H9 (cell line): ENCODE measurements at places on chromosomes 1 and 21.
A peak's percentile ranks its signal among the peaks of the same experiment; 100 is the strongest.

DNA sequence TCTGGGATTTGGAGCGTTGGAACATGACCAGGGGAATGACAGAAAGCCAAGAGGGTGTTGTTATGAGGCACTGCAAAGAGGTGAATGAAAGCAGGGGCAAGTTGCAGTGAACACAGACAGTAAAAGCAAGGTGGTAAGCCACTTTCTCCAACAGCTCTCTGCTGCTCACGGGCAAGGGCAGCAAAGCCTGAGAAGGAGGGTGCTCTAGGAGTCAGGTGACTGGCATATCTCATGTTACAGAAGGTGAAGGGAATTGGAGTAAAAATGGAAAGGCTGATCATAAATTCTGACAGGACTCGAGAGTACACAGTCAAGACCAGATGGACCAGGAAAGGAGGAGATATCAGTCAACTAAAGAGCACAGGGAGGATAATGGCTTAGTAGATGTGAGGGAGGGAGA lies 14.5 kb downstream of the VAV3 start:
- DNase-seq = no peak

DNA sequence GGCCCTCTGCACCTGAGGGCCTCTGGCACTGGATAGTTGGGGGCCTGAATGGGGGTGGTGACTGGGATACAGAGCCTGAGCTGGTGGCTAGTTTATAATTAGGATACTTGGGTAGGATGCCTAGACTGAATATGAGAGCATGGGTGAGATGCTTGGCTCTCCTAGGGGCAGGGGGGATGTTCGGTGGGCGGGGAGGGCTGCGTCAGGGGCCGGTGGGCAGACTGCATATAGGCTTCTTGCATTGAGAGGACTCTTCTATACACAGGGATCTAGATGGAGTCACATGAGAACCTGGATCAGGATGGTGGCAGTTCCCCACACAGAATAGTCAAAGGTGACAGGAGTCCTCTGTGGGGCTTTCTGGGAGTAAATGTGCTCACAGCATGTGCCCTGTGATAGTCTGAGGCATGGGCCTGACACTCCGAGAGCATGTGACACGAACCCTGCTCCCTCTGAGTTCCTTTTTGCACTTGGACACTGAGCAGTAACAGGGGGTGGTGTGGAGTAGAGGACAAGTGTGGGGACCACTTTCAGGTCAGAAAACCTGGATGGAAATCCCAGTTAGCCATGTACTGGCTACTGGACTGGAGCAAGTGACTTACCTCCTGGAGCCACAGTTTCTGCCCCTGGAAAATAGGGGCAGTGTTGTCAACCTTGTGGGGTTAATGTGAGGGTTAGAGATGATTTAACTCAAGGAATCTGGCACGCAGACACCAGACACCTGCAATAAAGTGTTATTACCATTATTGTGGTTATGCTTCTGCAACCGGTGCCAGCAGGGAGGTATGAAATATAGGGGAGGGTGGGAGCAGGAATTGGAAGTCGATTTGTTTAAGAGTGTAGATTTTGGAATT lies 2.2 kb downstream of the MAP7D1 start:
- DNase-seq = no peak

- no peak for DNase-seq
These were observed 686 bp downstream of the KMO start for GRCh38 chr1:241532864-241533263.

DNA sequence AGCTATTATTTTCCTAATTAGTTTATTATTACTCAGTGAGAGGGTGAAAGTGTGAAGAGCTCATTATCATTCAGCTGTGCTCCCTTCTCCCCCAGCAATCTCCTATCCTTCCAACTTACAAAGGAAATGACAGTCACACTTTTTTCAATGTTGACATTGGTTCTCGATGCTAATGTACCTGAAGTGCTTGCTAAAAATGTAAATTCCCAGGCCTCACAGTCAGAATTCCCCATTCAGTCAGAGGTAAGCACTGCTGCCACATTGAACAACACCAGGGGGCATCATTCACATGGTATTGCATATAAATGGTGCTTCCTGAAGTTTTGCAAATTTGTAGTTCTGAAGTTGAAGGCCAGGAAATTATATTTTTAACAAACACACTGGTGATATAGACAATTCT lies 132.7 kb upstream of the FOXD3 start:
- DNase-seq = peak; percentile 77

DNA sequence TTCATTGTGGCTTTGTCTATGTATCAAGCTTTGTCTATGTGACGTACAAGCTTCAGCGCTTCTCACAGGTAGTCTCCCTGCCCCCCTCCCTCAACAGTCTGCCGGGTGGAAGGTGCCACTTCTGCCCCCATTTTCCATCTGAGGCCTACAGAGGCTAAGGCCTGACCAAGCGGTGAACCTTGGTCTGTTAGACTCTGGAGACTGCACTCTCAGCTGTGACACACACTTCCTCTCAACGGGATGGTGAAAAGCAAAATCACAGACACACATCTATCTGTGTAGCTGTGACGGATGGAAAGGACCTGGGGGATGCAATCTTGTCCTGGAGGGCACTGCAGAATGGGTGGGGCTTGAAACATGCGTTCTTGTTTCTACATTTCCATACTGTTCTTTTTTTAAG lies 152.9 kb upstream of the EDN2 start:
- no peak for DNase-seq

DNA sequence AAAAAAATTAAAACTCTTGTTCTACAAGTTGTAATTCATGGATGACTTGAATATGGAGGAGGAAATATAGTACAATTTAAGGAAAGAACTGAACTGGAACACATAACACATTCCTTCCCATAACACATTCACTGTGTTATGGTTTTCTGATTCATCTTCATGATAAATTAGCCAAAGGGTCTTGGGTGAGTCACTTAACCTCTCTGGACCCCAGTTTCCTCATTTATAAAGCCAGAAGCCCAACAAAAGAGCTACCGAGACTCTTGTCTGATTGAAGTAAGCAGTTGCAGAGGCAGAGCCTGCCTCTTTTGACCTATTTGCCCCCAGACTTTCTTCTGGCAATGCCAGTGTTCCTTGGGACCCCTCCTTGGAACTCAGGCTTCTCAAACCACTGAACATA lies 161.9 kb upstream of the KCTD3 start:
- no peak for DNase-seq

GRCh38 chr1:162003061-162003829 lies 20.4 kb downstream of the OLFML2B start:
- no peak for DNase-seq

DNA sequence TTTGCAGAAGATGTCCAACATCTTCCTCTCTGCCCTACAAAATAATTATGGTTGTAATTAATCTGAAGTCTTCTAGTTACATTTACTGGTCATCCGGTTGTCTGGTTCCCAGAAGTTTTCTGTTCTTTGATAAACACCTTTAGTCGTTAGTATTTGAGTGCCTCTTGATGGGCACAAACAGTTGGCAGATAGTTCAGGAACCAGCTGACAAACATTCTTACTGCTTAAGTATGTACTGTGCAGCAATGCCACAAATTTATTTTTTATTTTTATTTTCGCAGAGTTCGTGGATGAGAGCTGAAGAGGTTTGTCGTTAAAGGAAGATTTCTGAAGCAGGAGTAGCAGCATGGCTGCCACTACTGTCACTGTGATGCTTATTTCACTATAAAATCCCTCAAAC lies 84.7 kb downstream of the RABGAP1L start:
- no peak for DNase-seq

DNA sequence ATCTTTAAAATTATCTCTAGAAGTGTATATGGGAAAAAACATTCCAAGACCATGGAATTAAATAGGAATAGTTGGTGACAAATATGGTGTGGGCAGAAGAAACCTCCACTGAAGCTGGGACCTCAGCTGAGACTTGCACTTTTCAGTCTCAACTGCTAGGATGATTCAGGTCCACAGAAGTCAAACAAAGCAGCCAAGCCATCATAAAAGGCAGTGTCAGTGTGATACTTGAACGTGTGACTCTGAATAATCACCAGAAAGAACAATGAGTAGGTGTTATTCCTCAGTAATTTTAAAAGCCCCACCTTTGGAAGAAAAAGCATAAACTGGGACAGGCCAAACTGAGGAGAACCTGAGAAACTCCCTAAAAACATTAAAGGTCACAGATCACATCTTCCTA lies 90.7 kb downstream of the ZNF281 start:
- DNase-seq = no peak

- peak; percentile 75 for DNase-seq
These were observed 12.6 kb upstream of the ADORA3 start for GRCh38 chr1:111516005-111516535.

DNA sequence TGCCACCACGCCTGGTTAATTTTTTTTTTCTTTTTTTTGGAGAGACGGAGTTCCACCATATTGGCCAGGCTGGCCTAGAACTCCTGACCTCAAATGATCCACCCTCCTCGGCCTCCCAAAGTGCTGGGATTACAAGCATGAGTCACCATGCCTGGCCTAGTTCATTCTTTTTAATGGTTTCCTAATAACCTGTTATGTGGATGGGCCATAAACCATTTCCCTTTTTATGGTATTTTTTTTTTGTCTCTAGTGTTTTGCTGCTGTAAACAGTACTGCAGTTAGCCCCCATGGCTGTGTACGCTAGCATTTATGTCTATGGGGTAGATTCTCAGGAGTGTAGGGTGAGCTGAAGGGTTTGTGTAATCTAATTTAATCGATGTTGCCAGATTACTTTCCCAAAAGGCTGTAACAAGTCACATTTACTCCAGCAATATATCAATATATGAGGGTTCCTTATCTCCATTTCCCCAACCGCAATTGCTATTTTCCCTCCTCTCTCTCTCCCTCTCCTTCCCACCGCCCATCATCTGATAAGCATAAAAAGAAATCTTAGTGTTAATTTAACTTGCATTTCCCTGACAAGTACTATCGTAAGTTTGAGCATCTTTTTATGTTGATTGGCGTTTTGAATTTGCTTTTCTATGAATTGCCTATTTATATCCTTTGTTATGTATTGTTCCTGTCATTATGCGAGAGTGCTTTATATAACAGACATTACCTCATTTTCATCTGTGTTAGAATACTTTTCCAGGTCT lies 28.7 kb downstream of the RCSD1 start:
- DNase-seq = no peak

DNA sequence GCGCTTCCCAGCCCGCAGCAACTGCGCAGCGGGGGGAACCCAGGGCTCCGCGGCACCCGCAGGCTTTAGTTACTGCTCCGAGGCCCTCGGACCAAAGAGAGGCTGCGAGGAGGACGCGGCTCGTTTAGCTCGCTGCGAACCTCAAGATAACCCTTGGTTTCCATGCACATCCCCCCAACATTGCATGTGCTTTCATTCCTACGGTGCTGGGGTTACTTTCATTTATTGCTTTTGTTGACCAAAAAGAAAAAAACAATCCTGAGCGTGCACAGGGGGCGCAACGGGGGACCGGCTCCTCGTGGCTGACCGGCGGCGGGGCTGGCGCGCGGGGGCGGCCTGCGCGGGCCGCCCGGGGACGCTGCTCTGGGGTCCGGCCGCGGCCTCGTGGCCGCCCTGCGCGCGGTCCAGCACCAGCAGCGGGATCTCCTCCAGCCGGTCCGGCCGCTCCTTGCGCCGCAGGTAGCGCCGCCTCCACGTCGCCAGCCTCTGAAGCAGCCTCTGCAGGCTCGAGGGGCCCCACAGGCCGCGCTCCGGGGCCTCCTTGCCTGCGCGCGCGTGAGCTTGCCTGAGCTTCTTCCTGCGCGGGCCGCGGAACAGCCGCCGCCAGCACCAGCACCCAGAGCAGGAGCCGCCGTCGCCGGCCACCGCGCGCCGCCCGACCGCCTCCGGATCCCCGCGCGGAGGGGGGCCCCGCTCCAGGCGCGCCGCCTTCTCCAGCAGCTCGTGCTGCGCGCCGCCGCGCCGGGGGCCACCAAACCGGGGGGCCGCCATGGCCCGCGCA lies 77.4 kb downstream of the DESI2 start:
- DNase-seq = peak; percentile 51

DNA sequence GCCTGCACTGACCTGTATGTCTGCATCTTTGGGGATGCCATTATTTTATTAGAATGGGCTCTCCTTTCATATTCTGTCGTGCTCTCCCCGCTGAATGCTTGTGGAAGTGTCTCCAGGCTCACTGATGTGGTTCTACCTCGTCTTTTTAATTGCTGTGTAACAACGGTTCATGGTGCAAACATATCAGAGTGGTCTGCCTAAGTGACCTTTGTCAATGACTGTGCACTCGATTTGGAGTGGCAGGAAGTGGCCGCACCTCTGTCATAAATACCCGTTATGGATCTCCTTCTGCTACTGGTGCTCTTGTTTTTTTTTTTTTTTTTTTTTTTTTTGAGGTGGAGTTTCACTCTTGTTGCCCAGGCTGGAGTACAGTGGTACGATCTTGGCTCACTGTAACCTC lies 38.3 kb downstream of the SPSB1 start:
- DNase-seq = no peak

DNA sequence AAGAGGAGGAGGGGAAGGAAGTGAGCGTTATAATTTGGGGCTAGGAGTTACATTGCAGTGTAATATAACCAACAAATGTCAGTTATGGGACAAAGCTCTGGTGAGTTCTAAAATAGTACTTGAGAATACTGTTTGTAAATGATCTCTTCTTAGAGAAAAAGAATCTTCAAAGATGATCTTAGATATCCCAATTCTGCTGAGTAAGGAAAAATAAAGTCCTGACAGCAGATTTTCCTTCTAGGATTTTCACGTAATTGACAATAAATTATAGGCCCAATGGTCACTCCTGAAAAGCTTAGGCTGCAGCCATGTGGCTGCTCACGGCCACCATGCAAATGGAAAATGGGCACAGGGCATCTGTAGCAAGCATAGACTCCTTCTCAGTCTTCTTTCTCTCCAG lies 241.6 kb downstream of the SIPA1L2 start:
- no peak for DNase-seq

DNA sequence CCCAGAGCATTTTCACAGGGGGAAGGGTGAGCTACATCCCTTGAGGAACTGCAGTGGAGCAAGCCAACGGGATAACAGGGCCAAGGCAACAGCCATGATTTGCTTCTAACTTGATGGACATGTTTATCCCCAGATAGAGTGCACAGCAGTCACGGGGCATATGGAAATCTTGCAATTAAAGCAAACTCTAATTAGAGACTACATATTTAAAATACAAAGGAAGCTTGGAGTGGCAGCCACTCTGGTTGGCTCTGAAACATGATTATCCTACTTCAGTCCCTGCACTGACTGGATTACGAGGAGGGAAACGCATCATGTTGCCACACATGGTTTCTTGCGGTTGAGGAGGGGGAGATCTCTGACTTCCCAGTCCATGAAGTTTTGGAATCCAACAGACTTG lies 60.8 kb downstream of the BEND5 start:
- DNase-seq = no peak

GRCh38 chr1:5707566-5708345 lies 284.5 kb downstream of the NPHP4 start:
- peak; percentile 46 for DNase-seq

- no peak for DNase-seq
These were observed 96.1 kb downstream of the LACTBL1 start for GRCh38 chr1:22876359-22877111.

- DNase-seq = peak; percentile 48
These were observed 248.8 kb upstream of the FOXD3 start for GRCh38 chr1:63073309-63074306.

- DNase-seq = no peak
These were observed 112.3 kb downstream of the RPS6KC1 start for GRCh38 chr1:213163278-213163711.

- DNase-seq = peak; percentile 61
These were observed 115.6 kb upstream of the SLC45A1 start for GRCh38 chr1:8202182-8202905.

GRCh38 chr1:1032424-1032823 lies 12.5 kb downstream of the AGRN start:
- DNase-seq = peak; percentile 70
